Muscle of arm (tissue), 14 donors: ENCODE measurements at places on chromosomes 4 and X. TPM values are rescaled to one million over a fixed set of nuclear protein-coding genes. Genes with fewer than 3 reads are reported as not detected.

GRCh38 chr4:159071178-159071968 lies 31.5 kb upstream of the RAPGEF2 start:
- DNase-seq = no peak

- no peak for DNase-seq
Observed at GRCh38 chrX:23103546-23103945, 103.8 kb downstream of the DDX53 start.

GRCh38 chrX:15973946-15974345 lies 119.3 kb upstream of the AP1S2 start:
- no peak for DNase-seq

The MAGEB1 gene
- not detected for polyA plus RNA-seq

DNA sequence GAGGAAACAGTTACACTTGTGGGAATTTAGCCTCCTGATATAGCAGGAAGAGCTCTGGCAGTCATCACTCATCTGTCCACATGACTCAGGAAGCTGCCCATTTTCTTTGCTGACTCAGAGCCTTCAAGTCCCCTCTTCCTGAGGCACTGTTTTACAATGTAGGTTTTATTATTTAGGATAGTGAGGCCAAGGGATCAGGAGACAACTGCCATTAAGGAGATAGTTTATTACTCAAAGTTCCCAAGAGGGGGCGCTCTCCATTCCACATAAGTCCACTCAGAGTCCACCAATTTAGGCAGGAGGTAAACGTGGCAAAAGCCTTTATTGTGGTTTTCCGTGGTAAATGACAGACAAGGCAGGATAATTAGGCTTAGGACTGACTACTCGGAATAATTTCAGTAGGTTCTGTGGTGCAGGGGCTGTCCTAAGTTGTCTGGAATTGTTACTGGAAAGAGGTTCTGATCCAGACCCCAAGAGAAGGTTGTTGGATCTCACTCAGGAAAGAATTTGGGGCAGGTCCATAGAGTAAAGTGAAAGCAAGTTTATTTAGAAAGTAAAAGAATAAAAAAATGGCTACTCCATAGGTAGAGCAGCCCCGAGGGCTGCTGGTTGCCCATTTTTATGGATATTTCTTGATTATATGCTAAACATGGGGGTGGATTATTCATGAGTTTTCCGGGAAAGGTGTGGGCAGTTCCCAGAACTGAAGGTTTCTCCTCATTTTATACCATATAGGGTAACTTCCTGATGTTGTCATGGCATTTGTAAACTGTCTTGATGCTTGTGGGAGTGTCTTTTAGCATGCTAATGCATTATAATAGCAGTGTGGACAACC lies 96.0 kb upstream of the RAB40AL start:
- no peak for DNase-seq

GRCh38 chrX:22603060-22603459 lies 330.3 kb downstream of the CBLL2 start:
- DNase-seq = no peak

DNA sequence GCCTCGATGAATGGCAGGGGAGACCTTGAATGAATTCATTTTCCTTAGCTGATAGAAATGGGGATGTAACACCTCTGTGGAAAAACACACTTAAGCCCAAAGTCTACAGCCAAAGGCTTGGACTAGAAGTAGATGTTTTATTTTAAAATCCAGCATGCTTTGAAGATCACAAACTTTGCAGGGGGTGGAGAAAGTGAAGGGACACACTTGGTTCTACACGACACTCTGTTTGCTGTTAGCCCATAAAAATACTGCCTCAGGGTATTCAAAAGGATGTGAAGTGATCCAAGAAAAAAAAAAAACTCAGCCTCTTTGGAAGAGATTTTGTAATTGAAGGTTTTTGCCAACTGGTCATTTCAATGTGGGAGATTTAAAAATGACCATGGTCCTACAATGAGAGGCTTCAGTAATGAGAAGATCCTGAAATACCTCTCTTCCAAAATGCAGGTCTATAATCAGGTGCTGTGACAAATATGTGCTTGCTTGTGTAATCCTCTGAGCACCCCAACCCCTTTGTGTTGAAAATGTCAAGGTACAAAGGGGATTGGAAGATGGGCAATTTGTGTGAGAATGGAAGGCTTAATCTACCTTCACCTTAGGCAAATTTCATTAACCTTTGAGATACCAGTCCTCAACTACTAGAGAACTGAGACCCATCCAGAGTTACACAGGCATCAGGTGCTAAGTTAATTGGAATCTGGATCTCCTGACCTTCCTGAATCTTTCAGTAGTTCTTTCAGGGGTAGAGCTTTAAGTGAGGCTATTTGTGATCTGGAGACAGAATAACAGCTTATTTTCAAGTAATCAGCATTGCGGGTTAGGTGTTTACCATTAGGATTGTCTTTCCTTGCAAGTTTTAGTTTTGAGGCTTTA lies 82.5 kb downstream of the HS6ST2 start:
- DNase-seq = no peak

DNA sequence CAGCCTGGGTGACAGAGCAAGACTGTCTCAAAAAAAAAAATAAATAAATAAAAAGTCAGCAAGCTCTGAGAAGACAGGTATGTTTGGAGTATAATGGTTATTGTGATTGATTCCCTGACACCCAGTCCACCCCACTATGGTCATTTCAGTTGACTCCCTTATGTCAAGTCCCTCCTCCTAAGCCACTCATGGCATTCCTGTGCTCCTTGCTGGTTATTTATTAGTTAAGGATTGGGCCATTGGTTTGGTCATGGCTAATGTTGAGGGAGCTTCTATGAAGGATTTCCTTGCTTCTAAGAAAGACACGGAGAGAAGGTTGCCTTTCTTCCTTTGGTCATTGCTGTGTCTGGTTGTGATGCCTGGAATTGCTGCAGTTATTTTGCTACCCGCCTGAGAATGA lies 140.1 kb downstream of the UCHL1 start:
- DNase-seq = no peak

DNA sequence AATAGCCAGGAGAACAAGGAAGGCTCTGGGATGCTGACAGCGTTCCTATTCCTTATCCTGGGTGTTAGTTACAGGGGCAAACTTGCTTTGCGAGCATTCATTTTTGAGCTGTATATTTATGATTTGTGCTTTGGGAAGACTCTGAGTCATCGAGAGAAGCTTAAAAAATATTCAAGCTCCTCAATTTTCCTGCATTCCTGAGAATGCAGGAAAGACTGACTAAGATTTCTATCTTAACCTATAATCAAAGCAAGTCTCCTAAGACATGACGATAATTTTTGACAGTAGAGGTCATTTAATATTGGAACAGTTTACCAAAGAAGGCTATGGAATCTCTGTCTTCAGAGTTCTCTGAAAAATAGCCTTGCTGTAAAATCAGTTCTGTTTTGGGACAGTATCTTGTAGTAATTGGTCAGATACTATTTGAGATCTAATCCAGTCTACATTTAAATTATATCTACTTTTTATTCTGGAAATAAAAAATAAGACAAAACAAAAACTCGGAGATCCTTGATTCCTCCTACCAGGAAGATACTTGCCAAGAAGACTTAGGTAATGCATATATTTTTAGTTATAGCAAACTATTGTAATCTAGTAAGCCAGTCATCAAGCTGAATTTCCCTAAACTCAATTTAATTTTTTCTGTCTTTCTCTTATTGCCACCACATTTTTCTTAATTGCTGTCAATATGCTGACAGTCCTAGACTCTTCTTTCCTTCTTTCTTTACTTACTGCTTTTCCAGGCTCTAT lies 31.7 kb downstream of the BBS12 start:
- DNase-seq = no peak

The PRRG3 gene
- 34.4 TPM for polyA plus RNA-seq

GRCh38 chrX:10111364-10112148 lies 45.2 kb upstream of the CLCN4 start:
- DNase-seq = no peak

The PAGE1 gene
- not detected for polyA plus RNA-seq

DNA sequence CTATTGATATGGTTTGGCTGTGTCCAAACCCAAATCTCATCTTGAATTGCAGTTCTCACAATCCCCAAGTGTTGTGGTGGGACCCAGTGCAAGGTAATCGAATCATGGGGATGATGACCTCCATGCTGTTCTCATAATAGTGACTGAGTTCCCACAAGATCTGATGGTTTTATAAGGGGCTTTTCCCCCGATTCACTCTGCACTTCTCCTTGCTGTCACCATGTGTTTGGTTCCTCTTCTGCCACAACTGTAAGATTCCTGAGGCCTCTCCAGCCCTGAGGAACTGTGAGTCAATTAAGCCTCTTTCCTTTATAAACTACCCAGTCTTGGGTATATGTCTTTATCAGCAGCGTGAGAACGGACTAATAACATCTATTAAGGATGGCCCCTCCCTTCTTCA lies 68.8 kb downstream of the FBXW7 start:
- DNase-seq = no peak

GRCh38 chr4:185127021-185127925 lies 15.8 kb upstream of the SLC25A4 start:
- DNase-seq = peak; percentile 12

The ADGRG4 gene
- 0.03 TPM for polyA plus RNA-seq

- no peak for DNase-seq
Observed at GRCh38 chr4:73777612-73778011, 37.2 kb downstream of the CXCL8 start.
